ENCODE measurements at places on chromosomes 16 and 17. TPM values are rescaled to one million over a fixed set of nuclear protein-coding genes. Genes with fewer than 3 reads are reported as not detected.

MYO1C gene
- total RNA-seq: 326 TPM

ERN1 gene
- total RNA-seq: 22.2 TPM

RAPGEFL1 gene
- 21.2 TPM for total RNA-seq

SLC52A1 gene
- not detected for total RNA-seq

Measured in sciatic nerve (tissue), 2 donors.